ENCODE measurements at places on chromosomes 2 and 18.
A peak's percentile ranks its signal among the peaks of the same experiment; 100 is the strongest.

DNA sequence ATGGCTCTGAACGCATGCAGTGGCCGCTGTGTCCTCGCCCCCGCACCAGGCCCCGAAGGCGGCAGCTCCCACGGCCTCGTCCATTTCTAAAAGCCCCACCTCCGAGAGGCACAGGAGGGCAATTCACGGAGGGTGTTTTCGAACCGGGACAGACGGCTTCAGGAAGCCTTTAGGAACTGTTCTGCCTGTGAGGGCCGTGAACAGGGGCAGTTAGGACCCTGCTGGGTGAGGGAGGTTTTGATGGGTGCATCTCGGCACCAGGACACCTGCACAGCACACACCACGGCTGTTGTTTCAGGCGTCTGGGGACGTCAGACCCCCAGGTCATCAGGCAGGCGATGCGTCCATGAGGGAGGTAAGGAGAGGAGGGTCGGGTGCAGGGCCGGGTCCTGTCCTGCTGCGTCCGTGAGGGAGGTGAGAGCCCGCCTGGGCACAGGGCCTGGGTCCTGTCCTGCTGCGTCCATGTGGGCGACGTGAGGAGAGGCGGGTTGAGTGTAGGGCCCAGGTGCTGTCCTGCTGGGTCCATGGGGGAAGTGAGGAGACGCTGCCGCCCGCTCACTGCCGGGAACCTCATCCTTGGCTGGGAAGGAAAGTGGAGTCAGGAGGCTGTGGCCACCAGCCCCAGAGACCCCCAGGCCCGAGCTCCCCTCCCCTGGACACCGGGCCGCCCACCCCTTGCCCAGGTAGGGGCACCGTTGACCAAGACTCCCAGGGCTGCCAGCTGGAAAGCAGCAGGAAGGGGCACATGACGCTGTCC, 25.5 kb upstream of the KCNG2 start:
- no peak for DNase-seq

- no peak for DNase-seq
Observed at GRCh38 chr2:25281941-25282340, 59.8 kb downstream of the DNMT3A start.

GRCh38 chr2:42102024-42102590, 54.3 kb downstream of the PKDCC start:
- peak; percentile 89 for DNase-seq

GRCh38 chr2:28683100-28683706, 68.4 kb upstream of the PPP1CB start:
- no peak for DNase-seq

- no peak for DNase-seq
Observed at GRCh38 chr2:29187926-29188325, 72.7 kb downstream of the CLIP4 start.

DNA sequence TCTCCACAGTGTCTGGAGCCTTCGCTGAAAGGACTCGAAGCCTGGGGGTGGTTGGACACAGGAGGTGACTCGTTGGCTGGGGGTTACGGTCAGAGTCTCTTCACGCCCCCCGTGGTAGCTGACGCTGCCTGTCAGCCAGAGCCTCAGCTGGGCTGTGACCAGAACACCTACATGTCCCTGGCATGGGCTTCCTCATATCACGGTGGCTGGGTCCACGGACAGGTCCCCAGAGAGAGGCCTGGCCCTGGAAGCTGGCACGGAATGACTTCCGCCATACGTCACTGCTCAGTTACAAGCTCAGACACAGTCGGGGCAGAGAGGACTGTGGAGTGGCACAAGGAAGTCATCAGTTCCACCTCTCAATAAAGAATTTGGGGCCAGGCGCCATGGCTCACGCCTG, 28.5 kb downstream of the ITGB1BP1 start:
- DNase-seq: no peak

DNA sequence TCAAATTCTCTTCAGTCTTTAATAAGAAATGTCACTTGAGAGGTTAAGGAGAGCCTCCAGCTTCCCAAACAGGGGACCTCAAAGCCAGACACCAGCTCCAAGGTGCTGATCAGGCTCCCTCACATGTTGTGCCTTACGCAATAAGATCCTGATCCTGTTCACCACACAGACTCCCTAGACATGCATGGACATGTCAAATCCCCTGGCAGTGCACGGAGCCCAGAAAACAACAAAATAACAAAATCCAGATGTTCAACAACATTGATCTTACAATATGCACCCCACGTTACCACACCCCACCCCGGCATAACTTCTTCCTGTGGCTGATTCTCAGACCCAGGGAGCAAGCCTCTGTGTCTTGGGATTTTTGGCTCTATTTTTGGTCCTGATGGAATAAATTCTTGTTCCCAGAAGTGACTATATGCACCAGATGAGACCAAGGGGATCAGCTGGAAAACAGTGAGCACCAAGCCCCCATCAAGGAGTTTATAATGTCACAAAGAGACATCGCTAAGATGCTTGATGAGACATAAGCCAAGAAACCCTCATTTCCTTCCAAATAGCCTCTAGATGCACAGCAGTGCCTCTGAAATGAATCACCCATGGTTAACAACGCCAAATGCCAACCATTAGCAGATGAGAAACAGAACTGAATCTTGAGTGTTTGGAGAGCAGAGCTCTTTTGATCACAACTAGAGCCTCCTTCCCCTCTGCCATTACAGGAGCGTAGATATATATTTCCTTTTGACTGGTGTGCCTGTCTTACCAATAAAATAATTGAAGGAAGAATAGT, 198.2 kb downstream of the PRKCE start:
- DNase-seq: no peak

DNA sequence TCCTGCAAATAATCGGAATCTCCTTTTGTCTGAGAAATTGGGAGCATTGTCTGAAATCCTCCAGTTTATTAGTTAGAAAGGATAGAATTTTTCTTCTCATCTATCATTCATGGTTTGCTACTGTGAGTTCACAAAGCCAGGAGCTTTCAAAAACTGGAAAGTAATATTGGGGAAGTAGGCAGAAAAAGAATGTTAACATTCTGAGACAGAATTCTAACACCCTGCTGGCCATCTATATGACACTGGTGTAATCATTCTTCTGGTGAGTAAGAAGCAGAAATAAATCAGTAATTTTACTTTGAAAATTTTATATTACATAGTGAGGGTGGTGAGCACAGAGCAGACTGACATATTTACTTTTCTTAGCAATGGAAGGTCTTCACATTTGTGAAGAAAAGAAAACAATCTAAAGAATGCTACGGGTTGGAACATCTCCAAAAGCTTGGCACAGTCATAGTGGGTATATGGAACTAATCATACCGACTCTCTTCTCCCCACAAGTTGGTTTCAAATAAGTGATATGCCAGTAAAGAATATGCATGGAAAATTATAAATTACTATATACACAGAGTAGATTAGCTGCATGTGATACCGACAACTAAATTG, 344.9 kb downstream of the LPIN1 start:
- DNase-seq: no peak

DNA sequence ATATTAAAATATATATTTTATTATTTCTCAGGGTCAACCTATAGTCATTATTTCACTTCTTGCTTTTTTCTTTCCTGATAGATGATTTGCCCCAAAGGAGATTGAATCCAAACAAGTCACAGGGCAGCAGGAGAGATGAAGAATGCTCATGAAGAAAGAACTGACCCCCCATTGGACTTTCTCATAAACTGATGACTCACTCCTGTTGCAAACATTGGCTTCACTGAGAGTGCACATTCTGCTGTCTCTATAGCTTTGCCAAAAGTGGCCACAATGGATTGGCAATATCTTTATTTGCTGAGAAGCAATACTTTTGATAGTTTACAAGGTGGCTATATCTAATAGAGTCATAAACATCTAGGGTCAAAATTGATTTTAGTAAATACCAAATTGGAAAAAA, 55.9 kb upstream of the ZNF385B start:
- no peak for DNase-seq
